Hepatocyte (in vitro differentiated cells): ENCODE measurements at places on chromosomes 12 and 14. TPM values are rescaled to one million over a fixed set of nuclear protein-coding genes. Genes with fewer than 3 reads are reported as not detected.

Gene ZCCHC8
- total RNA-seq: 20.2 and 24.5 TPM in 2 replicates

DNA sequence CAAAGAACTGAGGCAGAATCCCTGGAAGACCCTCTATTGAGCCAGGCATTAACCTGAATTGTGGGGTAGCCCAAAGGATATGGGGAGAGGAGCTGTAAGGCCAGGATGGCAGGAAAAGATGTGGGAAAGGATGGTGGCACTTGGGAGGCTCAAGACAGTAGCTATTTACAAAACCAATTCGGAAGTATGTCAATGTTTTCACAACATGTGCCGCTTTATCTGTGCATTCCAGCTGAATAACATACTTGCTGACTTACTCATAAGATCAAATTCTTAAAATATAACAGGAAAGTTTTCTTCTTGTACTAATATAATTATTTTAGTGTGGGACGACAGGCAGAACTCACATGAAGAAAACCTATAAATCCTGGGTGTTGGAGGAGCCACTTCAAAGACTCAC, 10.6 kb downstream of the BBS10 start:
- no peak overlapping the region for H3K27ac ChIP-seq
- no peak for DNase-seq
- H3K4me3 ChIP-seq: no peak overlapping the region
- no peaks in the 10 kb centered on the region for H3K27me3 ChIP-seq
- no peaks in the 10 kb centered on the region for H3K36me3 ChIP-seq

DNA sequence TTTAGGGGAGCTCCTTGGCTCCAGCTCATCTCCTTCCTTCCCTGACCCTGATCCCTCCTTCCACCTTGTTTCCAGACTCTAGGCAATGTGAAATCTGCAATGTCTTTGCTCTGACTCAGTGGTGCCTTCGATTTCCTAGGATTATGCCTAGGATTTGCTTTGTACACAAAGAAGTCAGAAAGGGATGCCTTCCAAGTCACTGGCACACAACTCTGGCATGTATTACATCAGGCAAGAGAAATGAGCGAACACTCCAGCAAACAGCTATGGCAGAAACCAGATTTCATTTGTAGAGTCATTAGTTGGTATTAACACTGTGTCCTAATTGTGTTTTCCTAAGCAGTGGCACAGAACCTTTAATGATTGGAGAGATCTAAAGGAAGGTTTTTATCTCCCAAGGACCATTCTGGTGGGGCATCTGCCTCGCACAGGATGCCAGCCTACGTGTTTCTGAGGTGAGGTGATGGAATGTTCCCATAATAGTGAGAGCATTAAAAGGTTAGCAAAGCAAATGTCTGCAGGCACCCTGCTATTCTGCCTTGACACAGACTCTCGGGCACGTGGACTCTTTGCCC, 84.9 kb downstream of the WSCD2 start:
- H3K27ac ChIP-seq: no peak overlapping the region
- no peaks in the 10 kb centered on the region for H3K27me3 ChIP-seq
- H3K4me1 ChIP-seq: no peaks in the 10 kb centered on the region
- no peak overlapping the region for H3K4me3 ChIP-seq

- H3K4me3 ChIP-seq: no peak overlapping the region
- H3K27ac ChIP-seq: no peak overlapping the region
- peak; percentile 87 for DNase-seq
- no peaks in the 10 kb centered on the region for H3K27me3 ChIP-seq
- H3K36me3 ChIP-seq: no peaks in the 10 kb centered on the region
Observed at GRCh38 chr12:51531978-51532497, 59.0 kb upstream of the SCN8A start.

DNA sequence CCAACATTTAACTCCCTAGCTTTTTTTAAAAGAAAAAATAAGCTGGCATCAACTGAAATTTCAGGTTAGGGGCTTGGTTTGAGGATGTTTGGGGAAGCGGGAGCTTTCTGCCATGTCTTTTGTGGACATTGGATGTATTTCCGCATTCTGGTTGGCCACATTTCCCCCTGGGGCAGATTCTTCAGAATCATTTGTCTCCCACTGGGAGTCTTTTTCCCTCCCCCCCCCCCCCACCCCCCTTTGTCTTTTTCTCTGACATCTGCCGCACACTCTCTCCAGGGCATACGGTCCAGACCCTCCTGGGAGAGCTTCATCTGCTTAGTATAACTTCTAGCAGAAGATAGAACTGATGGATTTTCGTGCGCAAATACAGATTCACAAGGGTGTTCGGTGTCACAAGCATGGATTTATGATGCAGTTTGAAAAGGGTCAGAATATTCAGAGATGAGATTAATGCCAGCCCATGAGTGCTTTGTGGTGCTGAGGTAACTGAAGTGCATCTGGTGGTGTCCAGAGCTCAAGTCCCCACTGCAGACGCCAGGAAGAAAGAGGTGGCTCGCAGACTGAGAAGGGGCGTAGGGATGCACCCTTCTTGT, 40.2 kb downstream of the ETV6 start:
- no peak overlapping the region for H3K4me3 ChIP-seq
- no peak for DNase-seq
- no peak overlapping the region for H3K27ac ChIP-seq
- H3K27me3 ChIP-seq: no peaks in the 10 kb centered on the region

Gene CKAP4
- total RNA-seq: 140 and 151 TPM in 2 replicates

GRCh38 chr14:65476273-65476941, 63.9 kb downstream of the FUT8 start:
- no peak overlapping the region for H3K27ac ChIP-seq
- no peaks in the 10 kb centered on the region for H3K36me3 ChIP-seq
- no peak overlapping the region for H3K4me3 ChIP-seq
- no peak for DNase-seq
- H3K27me3 ChIP-seq: no peaks in the 10 kb centered on the region
- H3K4me1 ChIP-seq: no peaks in the 10 kb centered on the region

DNA sequence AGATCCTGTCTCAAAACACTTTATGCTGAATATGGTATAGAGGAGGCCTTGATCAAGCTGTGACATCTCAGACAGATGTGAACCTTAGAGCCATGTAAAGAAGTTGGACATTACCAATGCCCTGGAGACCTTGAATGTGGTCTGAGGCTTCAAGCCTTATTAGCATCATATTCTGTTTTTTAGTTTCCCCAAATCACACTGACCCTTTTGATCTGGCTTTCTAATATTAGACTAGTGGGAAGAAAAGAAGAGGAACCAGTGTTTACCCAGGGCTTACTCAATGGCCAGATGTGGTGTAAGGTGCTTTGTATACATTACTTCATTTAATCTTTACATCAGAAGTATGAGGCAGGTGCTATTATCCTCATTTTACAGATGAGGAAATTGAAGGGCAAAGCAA, 10.6 kb upstream of the TBPL2 start:
- H3K4me3 ChIP-seq: no peak overlapping the region
- no peak for DNase-seq
- H3K36me3 ChIP-seq: no peaks in the 10 kb centered on the region
- no peak overlapping the region for H3K27ac ChIP-seq

- H3K4me3 ChIP-seq: no peak overlapping the region
- H3K27ac ChIP-seq: no peak overlapping the region
- H3K27me3 ChIP-seq: no peaks in the 10 kb centered on the region
- H3K4me1 ChIP-seq: no peaks in the 10 kb centered on the region
- H3K36me3 ChIP-seq: no peaks in the 10 kb centered on the region
Observed at GRCh38 chr12:63305901-63306875, 155.2 kb upstream of the AVPR1A start.
